Sciatic nerve (tissue), 2 donors: ENCODE measurements at places on chromosomes 3 and 15.

- no peak for DNase-seq
Observed at GRCh38 chr3:32481791-32482631, 20.6 kb downstream of the CMTM6 start.

- DNase-seq: no peak
Observed at GRCh38 chr3:161568671-161569070, 72.1 kb downstream of the OTOL1 start.

- no peak for DNase-seq
Observed at GRCh38 chr15:48614051-48614450, 31.5 kb downstream of the FBN1 start.

GRCh38 chr15:27776501-27776900, 322.6 kb downstream of the OCA2 start:
- DNase-seq: no peak

GRCh38 chr15:39115379-39116057, 465.4 kb upstream of the THBS1 start:
- no peak for DNase-seq

GRCh38 chr3:44963571-44964325, 12.2 kb downstream of the ZDHHC3 start:
- no peak for DNase-seq

DNA sequence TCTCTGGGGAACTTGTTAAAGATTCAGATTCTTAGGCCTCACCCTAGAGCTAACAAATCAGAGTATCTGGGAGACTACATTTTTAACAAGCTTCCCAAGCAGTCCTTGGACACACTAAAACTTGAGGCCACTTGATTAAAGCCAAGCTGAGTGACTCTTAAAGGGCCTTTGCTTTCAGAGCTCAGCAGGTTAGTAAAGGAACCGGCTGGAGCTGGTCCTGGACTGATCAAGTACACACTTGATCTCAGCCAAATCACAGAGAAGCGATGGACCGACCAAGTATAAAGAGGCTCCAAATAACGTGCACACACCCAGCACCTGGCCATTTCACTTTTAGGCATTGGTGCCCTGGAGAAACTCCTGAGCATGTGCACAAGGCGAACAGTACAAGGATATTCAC, 12.9 kb upstream of the TM6SF1 start:
- DNase-seq: no peak

DNA sequence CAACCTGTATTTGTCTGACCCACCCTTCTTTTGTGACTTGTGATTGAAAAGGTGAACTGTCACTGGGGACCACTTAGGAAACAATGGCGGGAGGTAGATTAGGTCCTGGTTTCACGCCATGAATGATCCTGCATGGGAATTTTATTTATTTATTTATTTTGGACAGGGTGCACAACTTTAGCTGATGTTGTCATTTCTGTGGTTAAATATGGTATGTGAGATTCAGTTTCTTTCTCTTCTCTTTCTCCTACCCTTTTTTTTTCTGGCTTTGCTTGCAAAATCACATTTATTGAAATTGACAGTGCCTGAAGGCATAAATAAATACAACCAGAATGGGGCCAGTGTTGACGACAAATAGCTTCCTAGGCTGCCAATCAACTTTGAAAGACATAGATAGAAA, 18.0 kb upstream of the HTR3E start:
- no peak for DNase-seq

GRCh38 chr3:99167071-99167470, 265.6 kb upstream of the DCBLD2 start:
- DNase-seq: no peak
